ENCODE measurements at places on chromosomes 1 and 21.

- peak; percentile 94 for DNase-seq
Observed at GRCh38 chr1:25232027-25232865, at the start of gene SYF2. Gene SYF2 (minus strand): TSS chr1:25232502. CDS start chr1:25232467, 35 bp downstream.

- DNase-seq: no peak
Observed at GRCh38 chr1:195097316-195097715, 1510.9 kb downstream of the KCNT2 start.

GRCh38 chr1:53361541-53361961, 33.7 kb upstream of the LRP8 start:
- DNase-seq: no peak

DNA sequence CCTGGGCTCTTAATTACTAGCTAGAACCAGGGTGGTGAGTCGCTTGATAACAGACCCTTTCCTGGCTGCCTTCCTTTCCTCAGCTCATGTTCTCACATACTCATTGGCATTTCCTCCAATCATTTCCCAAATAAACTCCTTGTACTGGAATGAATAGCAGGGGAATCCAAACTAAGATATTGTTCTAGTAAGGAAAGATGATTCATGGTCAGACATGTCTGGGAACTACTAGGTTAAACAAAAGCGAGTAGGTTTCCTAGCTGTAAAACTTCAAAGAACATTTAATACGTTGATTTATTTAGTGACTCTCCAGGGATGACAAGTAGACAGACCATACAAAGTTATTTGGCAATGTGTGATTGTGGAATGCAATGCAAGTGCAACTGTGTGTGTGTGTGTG, 121.2 kb upstream of the KCNJ6 start:
- DNase-seq: no peak

DNA sequence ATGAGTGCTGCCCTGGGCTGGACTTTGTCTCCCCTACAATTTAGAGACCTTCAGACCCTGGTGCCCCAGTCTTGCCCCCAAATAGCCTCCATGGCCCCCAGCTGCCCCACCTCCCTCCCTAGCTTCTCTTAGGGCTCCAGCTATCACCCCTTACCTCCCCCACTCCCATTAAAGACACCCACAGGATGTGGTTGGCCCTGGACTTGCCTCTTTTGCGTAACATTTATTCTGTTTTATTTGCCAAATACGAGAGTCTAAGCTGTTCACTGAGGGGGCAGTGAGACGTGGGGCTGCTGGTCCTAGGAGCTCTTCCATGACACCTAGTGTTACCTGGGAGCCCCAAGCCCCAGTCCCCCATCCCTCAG, 4.5 kb downstream of the ZC3H12A start:
- no peak for DNase-seq

DNA sequence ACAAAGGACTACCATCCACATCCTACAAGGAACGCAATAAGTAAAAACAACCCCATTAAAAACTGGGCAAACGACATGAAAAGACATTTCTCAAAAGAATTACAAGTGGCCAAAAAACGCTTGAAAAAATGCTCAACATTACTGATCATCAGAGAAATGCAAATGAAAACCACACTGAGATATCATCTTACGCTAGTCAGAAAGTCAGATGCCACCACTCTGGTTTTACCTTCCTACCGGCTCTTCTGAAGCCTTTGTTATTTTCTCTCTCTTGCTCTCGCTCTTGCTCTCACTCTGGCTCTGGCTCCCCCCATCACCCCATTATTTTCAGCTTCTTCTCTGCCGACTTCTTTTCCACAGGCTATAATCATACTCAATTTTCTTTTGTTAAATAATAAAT, 38.8 kb downstream of the VPS45 start:
- DNase-seq: no peak

GRCh38 chr1:78045926-78046778, at the start of gene GIPC2:
Gene GIPC2 (plus strand): TSS chr1:78045966. CDS start chr1:78046095, 129 bp downstream.
- no peak for DNase-seq

- DNase-seq: peak; percentile 45
Observed at GRCh38 chr1:26015358-26015757, 6.2 kb upstream of the EXTL1 start.

GRCh38 chr1:177937931-177938330, 31.9 kb downstream of the SEC16B start:
- DNase-seq: no peak

DNA sequence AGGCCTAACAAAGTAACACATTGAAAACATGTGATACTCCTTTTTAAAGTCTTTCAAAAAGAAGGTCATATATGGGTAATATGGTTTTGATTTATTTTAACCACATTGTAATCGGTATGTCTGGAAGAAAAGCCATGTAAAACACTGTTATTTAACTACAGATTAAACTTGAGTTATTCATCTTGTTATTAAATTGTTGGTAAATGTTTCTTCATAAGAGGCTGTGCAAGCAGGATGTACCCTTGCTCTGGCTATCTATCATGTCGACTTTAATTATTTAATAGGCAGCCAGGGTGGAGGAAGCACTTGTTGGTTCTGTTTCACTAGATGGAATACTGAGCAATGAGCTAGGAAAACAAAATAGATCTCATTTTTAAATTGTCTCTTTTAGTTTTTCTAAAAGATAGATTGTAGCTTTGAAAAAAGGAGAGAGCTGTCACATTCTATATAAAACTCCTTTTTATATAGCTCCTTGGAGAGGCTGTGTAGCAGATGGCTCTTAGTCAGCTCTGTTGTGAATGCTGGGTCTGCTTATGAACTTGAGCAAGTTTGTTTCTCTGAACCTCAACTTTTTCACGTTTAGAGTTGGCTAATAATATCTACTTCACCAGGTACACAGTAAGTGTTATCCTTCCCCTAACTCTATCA, 39.5 kb downstream of the LRRC8B start:
- no peak for DNase-seq

DNA sequence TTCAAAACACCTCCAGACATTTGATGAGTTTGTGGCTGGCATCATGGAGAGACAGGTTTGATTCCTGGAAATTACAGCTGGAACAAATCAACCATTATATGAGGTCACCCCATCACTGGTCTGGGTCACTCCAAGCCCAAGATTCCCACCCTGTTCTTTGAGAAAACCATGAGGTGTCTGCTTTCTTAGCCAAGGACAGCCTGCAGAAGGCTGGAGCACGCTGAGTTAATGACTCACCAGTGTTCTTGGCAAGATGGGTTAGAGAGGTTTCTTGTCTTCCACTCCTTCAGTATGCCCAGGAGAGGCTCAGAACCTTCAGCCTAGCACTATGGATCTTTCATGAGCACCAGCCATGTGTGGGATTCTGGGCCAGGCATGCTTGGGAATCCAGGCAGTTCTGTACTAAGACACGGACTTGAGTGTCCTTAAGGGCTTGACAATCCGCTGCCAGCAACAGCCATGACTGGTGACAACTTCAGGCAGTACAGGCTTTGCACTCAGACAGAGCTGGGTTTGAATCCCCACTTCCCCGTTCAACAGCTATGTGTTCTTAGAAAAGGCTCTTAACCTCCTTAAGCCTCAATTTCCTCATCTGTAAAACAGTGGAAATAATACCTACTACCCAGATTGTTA, 43.9 kb downstream of the GRHL3 start:
- DNase-seq: no peak

DNA sequence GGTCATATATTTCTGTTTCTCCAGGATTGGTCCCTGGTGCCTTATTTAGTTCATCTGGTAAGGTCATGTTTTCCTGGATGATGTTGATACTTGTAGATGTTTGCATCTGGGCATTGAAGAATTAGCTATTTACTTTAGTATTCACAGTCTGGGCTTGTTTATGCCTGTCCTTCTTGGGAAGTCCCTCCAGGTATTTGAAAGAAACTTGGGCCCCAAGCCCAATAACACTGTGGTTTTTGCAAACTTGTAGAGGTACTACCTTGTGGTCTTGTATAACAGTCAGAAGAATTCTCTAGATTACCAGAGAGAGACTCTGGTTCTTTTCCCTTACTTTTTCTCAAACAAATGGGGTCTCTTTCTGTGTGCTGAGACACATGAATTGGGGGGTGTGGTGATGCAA, 251.4 kb upstream of the B3GALT2 start:
- no peak for DNase-seq

GRCh38 chr21:33315946-33316710, 8.6 kb upstream of the IFNAR1 start:
- no peak for DNase-seq

GRCh38 chr1:61580417-61580816, 144.5 kb downstream of the TM2D1 start:
- no peak for DNase-seq

DNA sequence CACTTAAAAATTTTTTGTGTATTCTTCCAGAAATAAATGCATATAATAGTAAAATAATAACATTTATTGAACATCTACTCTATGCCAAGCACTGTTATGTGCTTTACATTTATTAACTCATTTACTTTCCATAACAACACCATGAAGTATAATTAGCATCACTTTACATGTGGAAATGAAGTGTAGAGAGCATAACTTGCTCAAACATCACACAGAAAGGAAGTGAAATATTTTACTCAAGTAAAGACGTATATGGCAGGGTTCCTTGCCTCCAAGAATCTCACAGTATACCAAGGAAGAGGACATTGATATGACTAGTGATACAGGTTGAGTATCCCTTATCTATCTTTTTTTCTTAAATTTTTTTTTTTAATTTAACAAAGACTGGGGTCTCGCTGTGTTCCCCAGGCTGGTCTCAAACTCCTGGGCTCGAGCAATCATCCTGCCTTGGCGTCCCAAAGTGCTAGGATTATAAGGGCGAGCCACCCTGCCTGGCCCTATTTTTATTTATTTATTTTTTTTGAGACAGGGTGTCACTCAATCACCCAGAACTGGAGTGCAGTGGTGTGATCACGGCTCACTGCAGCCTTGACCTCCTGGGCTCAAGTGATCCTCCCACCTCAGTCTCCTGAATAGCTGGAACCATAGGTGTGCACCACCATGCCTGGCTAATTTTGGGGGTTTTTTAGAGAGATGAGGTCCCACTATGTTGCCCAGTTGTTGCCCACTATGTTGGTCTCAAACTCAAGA, 7.7 kb upstream of the CLIC4 start:
- DNase-seq: no peak

DNA sequence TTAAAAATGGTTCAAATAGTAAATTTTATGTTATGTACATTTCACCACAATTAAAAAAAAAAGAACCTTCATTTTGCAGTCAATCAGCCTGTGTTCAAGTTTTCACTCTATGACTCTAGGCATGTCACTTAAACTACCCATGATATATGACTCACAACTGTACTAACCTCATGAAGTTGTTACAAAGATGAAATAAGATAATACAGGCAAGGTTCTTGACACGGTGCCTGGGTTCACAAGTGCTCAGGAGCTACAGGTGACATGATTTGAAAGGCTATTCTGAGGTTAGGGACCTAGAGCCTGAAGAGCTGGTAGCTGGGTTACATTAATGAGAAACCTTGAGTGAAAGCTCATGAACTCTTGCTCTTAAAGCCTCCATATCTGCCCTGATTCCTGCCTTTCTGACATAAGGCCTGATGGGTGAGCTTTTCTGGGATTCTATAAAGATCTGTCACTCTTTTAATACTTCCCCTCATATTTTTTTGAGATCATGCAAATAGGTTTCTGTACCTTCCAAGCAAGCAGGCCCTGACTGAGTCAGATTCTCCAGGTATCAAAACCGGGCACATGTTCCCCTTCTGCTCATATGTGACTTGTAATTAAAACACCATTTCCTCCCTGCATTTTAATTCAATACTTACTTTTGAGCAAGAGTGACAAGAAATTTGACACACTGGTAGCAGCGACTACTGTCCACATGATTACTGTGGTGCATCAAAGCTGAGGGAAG, 34.0 kb downstream of the PCSK9 start:
- no peak for DNase-seq

DNA sequence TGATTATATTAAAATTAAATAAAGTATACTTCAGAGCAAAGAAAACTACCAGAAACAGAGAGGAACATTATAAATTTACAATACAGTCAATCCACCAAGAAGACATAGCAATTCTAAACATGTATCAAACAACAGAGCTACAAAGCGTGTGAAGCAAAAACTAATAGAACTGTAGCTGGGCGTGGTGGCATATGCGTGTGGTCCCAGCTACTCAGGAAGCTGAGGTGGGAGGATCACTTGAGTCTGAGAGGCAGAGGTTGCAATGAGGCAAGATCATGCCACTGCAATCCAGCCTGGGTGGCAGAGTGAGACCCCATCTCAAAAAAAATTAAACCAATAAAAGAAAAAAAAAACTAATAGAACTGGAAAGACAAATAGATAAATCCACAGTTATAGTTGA, 12.3 kb downstream of the CCDC185 start:
- no peak for DNase-seq

DNA sequence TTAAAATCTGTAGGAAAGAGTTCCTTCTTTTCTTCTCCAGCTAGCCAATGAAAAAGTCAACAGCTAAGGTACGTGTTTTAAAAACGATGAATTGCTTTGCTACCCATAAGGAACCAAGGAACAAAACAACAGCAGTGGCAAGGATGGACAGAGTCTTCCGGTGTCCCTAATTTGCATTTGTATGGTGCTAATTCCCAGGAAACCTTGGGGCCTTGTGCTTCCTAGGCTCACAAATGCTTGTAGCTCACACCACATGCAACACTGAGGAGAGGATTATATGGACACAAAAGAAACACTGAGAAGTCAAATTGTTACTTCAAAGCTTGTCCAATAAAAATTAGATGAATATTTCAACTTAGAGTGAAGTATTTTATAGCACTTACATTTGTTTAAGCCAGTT, 1.8 kb upstream of the PGBD5 start:
- peak; percentile 62 for DNase-seq

DNA sequence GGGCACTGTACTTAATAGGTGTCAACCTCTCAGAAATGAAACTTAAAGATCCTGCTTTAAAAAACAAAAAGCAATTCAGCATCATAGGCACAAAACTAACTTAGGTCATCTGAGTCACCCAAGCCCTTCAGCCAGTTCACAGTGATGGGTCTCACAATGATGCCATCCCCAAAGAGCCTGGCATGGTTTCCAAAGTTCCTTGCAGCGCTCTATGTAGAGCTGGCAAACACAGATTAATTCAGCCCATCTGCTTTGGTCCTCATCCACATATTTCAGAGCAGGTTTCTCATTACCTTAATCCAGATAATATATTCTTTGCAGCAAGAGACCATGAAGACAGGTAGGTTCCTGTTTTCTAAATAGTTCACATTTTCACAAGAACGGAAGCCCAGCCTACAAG, 14.6 kb upstream of the PLA2G2C start:
- DNase-seq: no peak

DNA sequence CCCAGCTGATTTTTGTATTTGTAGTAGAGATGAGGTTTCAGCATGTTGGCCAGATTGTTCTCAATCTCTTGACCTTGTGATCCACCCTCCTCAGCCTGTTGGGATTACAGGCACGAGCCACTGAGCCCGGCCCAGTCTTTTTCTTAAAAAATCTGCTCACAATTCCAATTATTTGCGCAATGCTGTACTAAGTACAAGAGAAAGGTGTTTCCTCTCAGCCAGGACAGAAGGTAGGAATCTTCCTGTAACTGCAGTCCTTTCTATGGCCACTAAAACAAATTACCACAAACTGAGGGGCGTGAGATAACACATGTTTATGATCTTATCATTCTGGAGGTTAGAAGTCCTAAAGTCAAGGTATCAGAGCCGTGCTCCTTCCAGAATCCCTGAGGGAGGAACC, 6.9 kb upstream of the CBR3 start:
- no peak for DNase-seq

- no peak for DNase-seq
Observed at GRCh38 chr1:218339267-218339831, 5.8 kb upstream of the TGFB2 start.

GRCh38 chr1:160284220-160284781, 632 bp downstream of the PEX19 start:
- peak; percentile 18 for DNase-seq
